ENCODE measurements at places on chromosomes 3 and 15.

GRCh38 chr15:27258287-27258686 is 287.3 kb downstream of the GABRG3 start:
- no peak for DNase-seq

DNA sequence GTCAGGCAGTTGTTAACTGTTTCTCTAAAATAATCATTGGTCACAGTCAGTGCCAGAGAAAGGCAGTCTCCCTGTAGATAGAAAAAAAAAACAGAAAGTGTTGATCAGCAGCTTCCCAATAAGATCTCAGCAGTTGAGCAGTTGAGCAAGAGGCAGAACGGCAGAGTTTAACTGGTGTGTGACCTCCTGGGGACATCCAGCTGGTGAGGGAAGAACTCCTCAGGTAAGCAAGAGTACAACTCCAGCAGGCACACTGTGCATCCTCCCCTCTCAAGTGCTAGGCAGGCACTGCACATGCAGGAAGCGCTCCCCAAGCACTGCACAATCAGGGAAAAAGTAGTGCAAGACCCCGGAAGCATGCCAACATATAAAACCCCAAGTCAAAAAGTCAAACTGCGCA is 1287.2 kb downstream of the NSUN3 start:
- no peak for DNase-seq

GRCh38 chr3:177595530-177596188 is 398.4 kb upstream of the TBL1XR1 start:
- no peak for DNase-seq

- no peak for DNase-seq
These were observed 158.8 kb downstream of the SSR3 start for GRCh38 chr3:156395961-156396710.

- no peak for DNase-seq
These were observed 85.6 kb downstream of the PDCD6IP start for GRCh38 chr3:33883951-33884561.

- DNase-seq, result no peak
These were observed 647.6 kb upstream of the DPPA4 start for GRCh38 chr3:109984976-109985375.

GRCh38 chr3:99523431-99524127 is 114.8 kb upstream of the COL8A1 start:
- DNase-seq, result no peak

- DNase-seq, result no peak
These were observed 79.3 kb downstream of the EEFSEC start for GRCh38 chr3:128232376-128233178.

DNA sequence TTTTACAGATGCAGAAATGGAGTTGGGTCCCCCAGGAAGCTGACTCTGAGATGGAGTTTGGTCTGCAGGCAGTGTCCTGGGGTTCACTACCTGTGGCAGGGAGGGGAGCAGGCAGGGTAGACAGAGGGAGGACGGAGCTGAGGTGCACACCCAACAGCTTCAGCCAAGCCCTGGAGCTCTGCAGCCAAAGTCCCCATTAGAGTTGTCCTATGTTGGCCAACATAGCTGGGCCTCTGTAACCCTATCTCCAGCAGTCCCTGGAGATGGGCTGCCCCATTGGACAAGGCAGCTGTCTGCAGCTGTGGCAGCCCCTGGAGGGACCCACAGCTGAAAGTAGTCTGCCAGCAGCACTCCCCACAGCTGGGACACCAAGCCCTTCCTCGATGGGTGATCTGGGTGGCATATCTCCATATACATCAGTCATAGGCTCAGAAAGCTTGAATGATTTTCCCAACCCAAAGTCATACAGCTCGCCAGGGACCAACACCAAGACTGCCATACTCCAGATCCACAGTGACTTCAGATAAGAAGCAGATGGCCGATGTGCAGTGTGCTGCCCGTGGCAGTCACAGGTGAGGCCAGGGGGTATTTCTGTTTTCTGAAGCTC is 31.9 kb downstream of the STARD5 start:
- DNase-seq, result no peak

GRCh38 chr15:50797926-50798325 is 32.4 kb upstream of the SPPL2A start:
- no peak for DNase-seq

DNA sequence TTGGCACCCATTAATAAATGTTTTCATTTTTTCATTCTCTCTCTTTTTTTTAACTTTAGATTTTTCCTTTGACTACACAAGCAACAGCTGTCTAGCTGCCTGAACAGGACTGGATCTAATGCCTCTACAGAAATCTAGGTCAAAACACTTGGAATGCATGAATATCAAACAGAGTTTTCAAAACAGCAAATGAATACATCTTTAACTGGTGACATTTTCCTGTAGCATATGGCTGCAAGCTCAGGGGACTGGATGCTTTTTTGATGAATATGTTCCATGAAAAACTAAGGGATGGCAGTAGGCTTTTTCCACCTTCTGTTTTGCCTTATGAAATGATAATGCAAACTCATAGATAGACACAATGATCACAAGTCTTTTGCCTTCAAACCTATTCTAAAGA is 661.7 kb downstream of the MCTP2 start:
- DNase-seq, result no peak

Data from AG09319 (cell line).